ENCODE measurements at places on chromosomes 5 and 9.

DNA sequence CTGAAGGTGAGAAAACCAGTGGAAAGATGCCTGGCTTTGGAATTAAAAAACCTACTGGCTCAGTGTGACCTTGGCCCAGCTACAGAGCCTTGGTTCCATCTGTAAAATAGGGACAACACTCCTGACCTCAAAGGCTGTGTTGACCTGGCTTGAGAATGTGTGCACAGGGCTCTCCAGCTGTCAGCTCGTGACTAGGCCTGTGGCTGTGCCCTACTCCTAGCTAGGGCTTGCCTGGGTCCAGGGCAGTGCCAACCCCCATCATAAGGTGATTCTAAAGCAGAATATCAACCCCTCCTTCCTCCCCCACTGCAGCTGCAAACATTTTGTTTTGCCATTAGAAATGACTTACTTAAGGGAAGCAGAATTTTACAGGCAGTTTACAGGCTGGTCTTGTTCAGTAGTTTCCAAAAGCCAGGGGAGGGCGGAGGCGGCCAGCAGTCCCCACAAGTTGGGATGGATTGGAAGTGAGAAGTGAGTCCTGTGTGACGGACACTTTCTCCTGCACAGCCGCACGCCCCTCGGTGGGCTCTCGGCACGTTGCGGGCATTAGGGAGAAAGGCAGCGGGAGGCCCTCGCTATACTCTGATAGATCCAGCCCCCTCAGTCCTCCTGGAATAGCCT, 7.3 kb downstream of the PITX1 start:
- no peak for DNase-seq

DNA sequence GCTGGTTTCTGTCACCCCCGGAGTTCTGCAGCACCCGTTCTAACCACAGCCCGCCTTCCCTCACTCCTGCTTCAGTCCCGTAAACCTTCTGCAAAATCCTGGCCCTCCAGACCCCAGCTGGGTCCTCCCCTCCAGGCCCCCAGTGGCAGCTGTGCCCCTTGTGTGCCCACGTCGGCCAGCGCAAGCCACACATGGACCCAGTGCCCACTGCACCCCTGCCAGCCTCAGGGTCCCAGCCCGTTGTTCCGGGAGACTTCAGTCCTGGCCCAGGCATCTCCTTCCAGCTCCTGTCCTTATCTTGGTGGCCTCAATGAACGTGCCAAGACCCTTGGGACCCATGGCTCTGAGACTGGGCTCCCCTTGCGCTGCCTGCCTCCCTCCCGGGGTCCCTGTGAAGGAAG, 43.2 kb downstream of the EXD3 start:
- DNase-seq = no peak

- no peak for DNase-seq
Observed at GRCh38 chr9:126438741-126439401, 112.2 kb downstream of the MVB12B start.

DNA sequence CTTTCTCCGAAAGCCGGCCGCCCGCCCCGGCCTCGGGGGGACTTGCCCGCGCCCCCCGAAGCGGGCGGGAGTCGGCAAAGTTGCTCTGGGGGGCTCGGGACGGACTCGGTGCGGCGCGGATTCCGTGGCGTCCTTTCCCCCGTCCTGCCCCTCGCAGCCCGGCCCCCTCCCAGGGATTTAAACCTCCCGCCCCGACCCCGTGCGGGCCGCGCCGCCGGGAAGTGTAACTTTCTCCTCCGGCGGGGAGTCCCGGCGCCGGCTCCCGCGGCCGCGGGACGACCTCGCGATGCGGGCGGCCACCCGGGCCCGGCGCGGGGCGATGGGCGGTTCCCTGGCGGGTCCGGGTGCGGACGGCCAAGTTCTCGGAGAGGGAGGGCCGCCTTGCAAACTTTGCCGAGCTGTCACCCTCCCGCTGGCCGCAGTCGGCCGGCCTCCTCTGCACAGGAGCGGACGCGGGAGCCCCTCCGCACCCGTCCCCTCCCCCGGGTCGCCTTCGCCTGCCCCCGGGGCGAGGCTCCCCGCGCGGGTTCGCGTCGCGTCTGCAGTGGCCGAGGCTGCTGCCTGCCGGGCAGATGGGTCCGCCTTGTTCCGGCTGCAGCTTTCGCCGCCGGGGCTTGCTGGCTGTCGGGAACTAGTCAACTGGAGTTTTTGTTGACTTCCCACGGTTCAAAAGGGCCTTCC, 732 bp downstream of the PBX3 start:
- peak; percentile 16 for DNase-seq

DNA sequence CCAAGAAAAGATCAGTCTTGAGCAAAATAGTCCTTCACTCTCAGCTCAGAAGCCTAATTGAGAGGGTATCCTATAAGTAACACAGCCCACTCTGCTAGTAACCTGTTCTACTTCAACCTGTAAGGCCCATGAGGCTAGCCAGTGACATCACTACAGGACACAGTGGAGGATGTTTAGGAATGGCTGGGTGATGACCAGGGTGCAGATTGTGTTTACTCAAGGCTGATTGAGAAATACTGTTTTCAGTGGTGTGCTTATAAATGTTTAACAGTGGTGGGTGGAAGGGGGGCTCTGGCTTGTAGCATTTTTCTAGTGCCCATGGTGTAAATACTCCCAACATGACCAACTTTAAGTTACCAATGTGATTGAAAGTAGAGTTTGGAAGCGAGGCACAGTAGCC, 159.8 kb upstream of the CCDC152 start:
- no peak for DNase-seq

DNA sequence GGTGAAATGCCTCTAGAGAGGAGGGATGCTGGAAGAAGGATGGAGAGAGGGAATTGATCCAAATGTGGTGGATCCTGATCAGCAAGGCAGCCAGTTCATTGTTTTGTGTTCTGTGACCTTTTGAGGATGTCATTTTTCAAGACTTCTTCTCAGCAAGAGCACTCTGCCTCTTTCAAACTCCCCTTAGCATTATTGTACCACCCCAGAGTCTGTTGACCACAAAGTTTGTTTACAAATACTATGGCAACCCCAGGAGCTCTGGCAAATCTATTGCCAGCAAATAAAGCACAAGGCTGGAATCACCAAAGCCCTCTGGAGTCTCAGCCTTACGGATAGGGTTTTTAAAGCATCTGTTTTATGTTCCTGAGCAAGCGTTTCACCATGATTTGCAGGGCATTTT, 76.2 kb upstream of the SLC1A3 start:
- DNase-seq = peak; percentile 51

- DNase-seq = no peak
Observed at GRCh38 chr5:160494451-160494850, 72.8 kb downstream of the PTTG1 start.

DNA sequence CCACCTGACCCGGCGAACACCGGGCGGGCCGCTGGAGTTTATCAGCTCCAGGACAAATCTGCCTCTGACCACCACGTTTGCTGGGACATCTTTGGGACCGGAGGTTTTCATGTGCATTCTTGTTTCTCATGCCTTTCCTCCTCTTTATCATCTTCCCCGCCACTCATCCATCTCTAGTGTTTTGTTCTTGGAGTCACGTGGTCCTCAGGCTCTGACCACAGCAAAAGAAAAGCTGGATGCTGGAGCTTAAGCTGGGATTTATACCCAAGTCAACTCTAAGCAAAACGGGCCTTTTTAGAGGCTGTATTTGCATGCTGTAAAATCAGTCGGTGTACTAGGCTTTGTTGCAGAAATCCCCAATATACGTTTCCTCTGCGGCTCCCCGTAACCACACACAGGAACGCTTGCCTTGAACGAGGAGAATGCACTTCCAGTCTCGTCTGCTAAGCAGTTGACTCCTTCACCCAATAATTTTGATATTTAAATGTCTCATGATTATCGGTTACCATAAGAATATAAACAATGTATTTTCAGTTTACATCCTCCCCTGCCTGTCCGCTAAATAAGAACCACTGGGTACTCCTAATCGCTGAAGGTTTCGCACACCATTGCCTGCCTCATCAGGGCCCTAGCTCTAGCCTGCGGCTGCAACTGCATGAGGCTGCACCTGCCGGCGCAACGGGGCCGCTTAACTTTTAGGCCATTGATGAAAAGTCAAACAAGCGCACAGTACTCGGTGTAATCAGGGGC, 560 bp upstream of the NDUFS6 start:
- DNase-seq = peak; percentile 56

- peak; percentile 33 for DNase-seq
Observed at GRCh38 chr5:109486200-109486804, 76.5 kb upstream of the PJA2 start.

DNA sequence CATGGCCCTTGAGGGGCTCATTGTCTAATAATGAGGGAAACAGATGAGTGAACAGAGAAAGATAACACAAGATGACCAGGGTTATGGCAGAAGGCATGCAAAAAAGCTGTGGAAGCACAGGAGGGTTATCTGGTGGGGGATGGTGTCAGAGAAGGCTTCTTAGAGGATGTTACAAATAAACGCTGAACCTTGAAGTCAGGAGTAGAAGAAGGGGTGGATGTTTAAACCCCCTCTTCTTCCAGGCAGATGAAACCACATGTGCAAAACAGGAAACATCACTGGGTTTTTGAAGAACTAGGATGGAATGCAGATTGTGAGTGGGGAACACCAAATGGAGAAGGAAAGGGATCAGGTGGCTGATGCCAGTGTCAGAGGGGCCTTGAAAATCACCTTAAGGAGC, 41.8 kb upstream of the NR5A1 start:
- no peak for DNase-seq

DNA sequence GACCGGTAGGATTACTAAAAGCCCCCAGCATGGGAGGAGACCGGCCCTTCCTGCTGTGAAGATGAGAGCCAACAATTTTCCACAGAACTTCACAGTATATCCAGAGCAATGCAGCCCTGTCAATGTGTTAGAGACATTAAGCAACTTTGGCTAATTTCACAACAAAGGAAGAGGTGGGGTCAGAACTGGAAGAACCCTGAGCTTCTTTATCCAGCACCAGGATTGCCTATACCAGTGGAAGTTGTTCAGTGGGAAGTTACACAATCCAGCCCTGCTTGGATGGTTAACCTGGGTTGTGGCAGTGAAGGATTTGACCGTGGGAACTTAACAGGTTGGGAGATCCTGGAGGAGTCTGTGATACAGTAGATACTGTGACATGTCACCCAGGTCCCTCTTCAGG, 197.0 kb downstream of the FBN2 start:
- DNase-seq = no peak

GRCh38 chr9:130639866-130640555, 24.4 kb upstream of the PRDM12 start:
- no peak for DNase-seq

DNA sequence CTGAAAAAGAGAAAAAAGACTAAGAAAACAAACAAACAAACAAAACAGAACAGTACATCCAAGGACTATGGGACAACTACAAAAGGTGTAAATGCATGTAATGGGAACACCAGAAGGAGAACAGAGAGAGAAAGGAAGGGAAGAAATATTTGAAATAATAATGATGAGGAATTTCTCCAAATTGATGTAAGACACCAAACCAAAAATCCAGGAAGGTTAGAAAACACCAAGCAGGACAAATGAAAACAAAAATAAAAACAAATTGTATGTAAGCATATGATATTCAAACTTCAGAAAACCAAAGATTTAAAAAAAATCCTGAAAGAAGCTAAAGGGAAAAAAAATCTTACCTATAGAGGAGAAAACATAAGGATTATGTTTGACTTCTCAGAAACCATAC, 125.9 kb upstream of the ACTBL2 start:
- no peak for DNase-seq

GRCh38 chr5:59814537-59814872, 79.0 kb downstream of the PDE4D start:
- DNase-seq = no peak

- peak; percentile 100 for DNase-seq
Observed at GRCh38 chr9:124812441-124812876, 35.5 kb downstream of the OLFML2A start.

- DNase-seq = no peak
Observed at GRCh38 chr5:74363603-74364205, 276.8 kb downstream of the ENC1 start.

- DNase-seq = no peak
Observed at GRCh38 chr9:7097785-7098752, 340.3 kb downstream of the KDM4C start.

DNA sequence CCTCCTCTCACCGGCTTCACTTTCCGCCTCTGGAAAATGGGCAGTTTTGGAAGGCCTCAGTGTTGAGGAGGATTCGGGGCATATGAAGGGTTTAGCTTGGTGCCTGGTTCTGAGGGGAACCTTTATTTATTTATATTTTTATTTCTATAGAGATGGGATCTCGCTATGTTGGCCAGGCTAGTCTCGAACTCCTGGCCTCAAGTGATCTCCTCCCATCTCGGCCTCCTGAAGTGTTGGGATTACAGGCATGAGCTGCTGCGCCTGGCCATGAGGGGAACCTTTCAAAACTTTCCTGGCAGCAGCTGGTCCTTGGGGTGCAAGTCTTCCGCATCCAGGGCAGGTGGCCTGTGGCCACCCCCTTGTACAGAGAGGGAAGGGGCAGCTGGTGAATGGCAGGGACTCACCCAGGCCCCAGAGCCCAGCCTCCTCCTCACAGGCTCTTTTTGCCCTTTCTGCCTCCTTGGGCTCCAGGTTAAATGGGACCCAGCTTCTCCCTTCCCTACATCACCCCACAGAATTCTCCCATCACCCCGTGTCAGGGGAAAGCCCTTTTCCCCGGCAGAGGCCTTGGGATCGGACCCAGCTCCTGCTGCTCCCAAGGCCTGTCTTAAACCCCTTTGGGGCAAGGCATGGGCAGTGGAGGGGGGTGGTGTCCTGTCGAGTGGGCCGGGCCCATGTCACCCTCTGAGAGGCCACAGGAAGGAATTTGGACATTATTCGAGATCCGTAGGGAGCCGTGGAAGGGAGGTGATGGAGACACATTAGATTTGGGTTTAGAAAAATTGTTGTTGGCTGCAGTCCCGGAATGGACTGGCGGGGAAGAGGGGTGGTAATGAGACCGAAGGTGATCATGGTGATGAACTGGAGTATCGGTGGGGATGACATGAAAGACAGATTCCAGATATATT, 5.9 kb downstream of the NCS1 start:
- no peak for DNase-seq

DNA sequence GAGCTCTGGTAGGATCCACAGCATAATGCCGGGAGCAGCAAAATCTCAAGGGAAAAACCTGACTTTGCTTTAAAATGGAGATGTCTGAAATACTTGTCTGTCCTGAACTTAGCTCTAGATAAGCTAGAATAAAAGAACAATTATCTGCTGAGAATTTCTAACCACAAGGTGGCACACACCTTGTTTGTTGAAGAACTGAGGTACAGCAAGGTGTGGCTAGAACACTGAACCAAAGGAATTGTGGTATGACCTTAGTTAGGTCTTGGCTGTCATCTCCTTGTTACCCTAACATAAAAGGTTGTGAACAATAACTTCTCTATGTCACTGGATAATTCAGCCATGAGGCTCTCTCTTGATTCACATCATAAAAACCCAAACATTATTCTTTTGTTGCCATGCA, 72.3 kb upstream of the ANXA1 start:
- DNase-seq = no peak

Measured in astrocyte of the spinal cord (primary cell).